Fibroblast of skin of scalp (primary cell): ENCODE measurements at places on chromosomes 5 and 9.

DNA sequence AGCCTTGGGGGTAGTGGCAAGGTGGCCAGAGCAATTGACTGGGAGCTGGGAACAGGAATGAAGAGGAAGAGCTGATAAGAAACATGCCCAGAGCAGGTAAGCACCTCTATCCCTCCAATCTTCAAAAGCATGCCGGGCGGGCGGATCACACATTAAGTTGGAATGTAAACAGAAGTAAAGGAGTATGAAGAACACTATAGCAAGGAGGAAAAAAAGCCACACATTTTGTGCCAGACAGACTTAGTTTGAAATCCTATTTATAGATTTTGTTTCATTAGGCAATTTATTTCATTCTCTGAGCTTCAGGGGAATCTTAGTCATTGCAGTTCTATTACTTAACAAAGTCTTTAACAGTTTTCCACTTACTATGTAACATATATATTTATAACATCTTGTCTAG is 173.9 kb upstream of the TNC start:
- peak; percentile 14 for DNase-seq

DNA sequence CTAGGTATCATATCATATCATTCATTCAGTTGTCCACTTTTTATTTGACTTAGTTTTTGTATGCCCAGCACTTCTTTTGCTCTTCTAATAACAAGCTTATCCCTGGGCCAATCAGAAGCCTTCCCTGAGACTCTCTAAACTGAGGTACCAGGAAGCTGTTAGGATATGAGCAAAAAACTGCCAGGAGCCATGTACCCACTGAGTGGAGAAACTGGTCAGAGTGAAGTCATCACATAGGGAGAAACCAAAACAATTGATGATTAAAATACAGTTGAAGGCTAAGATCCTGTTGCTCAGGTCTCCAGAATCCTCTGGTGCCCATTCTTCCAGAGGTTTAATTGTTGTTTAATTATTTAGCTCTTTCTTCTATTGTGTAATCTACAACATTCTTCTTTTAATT is 120.2 kb downstream of the KIAA0825 start:
- DNase-seq, result no peak

GRCh38 chr5:1003296-1003937 is 5.2 kb upstream of the NKD2 start:
- no peak for DNase-seq

- DNase-seq, result no peak
Measured at GRCh38 chr5:137891849-137892248, 2.6 kb downstream of the PKD2L2 start.

DNA sequence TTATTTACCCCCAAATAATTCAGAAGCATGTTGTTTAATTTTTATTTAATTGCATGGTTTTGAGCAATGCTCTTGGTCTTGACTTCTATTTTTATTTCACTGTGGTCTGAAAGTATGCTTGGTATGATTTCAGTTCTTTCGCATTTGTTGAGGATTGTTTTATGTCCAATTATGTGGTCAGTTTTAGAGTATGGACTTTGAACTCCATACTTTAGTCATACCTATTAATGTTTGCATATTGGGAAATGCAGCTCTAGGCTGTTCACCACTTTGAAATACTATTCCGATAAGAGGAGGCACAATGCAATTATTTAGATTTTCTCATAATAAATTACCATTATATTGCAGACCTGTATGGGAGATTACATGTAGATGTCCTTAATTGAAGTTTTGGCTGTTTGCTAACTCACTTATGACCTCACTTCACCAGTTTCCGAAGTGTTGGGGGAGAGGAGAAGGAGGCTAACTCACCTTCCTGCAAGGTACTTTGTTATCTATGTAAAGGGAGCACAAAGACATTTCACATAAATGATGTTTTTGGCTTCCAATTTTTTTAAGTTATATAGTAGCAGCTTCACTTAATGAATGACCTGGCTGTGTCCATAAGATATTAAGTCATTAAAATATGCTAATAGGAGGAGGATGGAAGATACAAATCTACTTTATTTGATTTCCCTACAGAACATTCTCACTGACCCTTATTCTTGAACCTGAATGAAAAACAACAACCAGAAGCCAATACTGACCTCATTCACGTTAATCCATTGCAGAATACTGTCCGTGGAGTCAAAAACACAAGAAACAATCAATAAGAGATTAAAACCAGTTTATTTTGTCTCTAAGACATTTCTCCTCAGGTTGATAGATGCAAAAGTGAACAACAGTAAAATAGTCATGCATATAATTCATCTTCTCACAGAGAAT is 970.3 kb upstream of the ARRDC3 start:
- DNase-seq, result peak; percentile 13

GRCh38 chr5:96381526-96381925 is 51.5 kb downstream of the PCSK1 start:
- DNase-seq, result no peak

- DNase-seq, result no peak
Measured at GRCh38 chr5:73422164-73422563, 26.4 kb downstream of the FOXD1 start.

DNA sequence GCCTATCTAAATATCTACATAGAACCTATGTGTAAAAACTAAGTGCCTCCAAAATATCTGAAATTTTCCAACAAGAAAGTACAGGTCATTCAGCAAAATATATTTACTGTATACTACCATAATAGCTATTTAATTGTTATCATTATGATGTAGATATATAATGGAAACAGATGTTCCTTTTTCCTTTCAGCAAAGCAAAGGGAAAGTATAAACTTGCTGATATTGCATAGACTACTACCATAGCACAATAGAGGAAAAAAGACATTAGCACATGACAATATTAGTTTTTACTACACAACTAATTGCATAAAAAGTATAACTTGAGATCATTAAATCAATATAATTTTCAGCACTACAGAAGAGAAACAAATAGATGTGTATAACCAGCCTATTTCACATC is 14.9 kb downstream of the NR2F1-AS1 start:
- no peak for DNase-seq

- DNase-seq, result peak; percentile 67
Measured at GRCh38 chr5:78638423-78638822, 10.1 kb downstream of the LHFPL2 start.

DNA sequence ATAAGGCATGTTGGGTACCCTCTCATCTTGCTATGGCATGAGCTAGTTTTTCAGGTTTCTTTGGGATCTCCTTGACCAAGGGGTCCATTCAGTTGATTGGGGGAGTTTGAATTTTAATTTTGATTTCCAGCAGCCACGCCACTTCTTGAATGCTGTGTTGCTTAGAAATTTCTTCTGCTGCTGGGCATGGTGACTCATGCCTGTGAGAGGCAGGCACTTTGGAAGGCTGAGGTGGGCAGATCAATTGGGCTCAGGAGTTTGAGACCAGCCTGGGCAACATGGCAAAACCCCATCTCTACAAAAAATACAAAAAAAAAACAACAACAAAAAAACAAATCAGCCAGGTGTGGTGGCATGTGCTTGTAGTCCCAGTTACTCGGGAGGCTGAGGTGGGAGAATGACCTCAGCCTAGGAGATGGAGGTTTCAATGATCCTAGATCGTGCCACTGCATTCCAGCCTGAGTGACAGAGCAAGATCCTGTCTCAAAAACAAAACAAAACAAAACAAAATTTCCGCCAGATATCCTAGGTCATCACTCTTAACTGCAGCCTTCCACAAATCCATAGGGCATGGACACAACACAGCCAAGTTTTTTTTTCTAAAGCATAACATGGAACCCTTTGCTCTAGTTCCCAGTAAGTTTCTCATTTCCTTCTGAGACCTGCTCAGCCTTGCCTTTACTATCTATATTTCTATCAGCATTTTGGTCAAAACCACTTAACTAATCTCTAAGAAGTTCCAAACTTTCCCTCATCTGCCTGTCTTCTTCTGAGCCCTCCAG is 17.7 kb downstream of the TMC1 start:
- DNase-seq, result no peak

- DNase-seq, result peak; percentile 61
Measured at GRCh38 chr5:57887851-57888621, 405.4 kb upstream of the ACTBL2 start.
